Heart right ventricle (tissue), 16 donors: ENCODE measurements at places on chromosomes 1 and 21. TPM values are rescaled to one million over a fixed set of nuclear protein-coding genes. Genes with fewer than 3 reads are reported as not detected.

- no peaks in the 10 kb centered on the region for H3K27me3 ChIP-seq
- no peak for DNase-seq
- H3K4me1 ChIP-seq: no peaks in the 10 kb centered on the region
- H3K36me3 ChIP-seq: no peaks in the 10 kb centered on the region
- no peak overlapping the region for H3K27ac ChIP-seq
- H3K4me3 ChIP-seq: no peak overlapping the region
These were observed 484.3 kb downstream of the LMO4 start for GRCh38 chr1:87812871-87813577.

GRCh38 chr1:234208791-234209190 is 164.5 kb upstream of the COA6 start:
- H3K4me3 ChIP-seq: no peak overlapping the region
- H3K27me3 ChIP-seq: no peaks in the 10 kb centered on the region
- no peaks in the 10 kb centered on the region for H3K36me3 ChIP-seq
- H3K4me1 ChIP-seq: no peaks in the 10 kb centered on the region

- peak; percentile 78 for DNase-seq
- no peaks in the 10 kb centered on the region for H3K36me3 ChIP-seq
- peaks cover 44% of the 10 kb centered on the region for H3K4me1 ChIP-seq
- no peak overlapping the region for H3K27ac ChIP-seq
- H3K27me3 ChIP-seq: no peaks in the 10 kb centered on the region
These were observed 176.9 kb upstream of the LMO4 start for GRCh38 chr1:87151500-87152421.

DNA sequence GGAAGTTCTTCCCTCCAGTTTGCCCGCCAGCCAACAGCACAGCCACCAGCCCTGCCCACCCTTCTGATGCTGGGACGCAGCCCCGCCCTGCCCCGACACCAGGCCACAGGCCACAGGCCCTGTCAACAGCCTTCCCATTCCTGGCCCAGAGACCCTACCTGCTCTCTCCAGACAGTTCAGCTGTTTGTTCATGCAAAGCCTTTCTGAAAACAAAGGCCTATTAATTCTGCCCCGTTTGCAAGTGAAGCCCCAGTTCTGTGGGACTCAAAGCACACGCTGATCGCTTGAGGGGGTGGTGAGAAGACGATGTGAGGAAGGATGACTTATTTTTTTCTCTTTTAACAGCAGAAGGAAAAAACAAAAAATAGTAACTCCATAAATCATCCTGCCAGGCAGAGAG is 55.4 kb upstream of the KIF26B start:
- no peak overlapping the region for H3K4me3 ChIP-seq
- no peak overlapping the region for H3K27ac ChIP-seq
- H3K4me1 ChIP-seq: no peaks in the 10 kb centered on the region
- no peak for DNase-seq

DNA sequence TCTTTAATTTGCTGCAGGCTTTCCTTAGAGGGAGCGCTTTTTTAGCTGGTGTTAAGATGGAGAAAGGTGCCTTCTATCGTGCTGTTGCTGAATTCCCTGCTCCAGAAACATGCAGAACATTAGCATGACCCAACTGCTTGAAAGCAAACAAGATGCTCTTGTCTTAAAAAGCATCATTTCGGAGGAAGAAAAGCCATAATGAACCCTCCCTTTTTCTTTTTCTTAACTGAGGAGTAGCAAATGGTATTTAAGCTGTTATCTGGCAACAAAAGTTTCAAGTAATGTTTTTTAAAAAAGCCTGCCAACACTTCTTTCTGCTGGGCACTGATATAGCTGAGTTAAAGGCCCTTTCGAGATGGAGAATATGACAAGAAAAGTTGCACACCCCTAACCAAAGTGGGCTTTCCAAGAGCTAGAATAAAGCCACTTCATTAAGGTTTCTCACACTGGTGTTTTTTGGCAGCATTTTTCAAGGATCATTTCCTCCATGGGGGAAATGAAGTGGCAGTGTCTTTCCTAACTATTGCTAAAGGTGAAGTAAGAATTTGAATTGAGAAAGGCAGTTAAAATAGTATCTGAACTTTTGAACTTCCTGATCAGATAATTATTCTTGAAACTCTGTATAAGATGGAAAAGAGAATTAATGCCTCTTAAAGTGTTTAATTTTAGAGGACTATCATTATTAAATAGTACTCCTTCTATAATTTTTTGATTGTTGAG is 38.8 kb downstream of the ST6GALNAC5 start:
- no peak for DNase-seq
- H3K27ac ChIP-seq: no peak overlapping the region
- H3K36me3 ChIP-seq: no peaks in the 10 kb centered on the region
- H3K4me1 ChIP-seq: no peaks in the 10 kb centered on the region

Gene OR2AK2
- total RNA-seq: not detected

GRCh38 chr1:210586771-210587170 is 258.1 kb downstream of the HHAT start:
- H3K36me3 ChIP-seq: no peaks in the 10 kb centered on the region
- H3K27ac ChIP-seq: no peak overlapping the region
- no peak for DNase-seq
- H3K4me3 ChIP-seq: no peak overlapping the region
- H3K4me1 ChIP-seq: no peaks in the 10 kb centered on the region
- H3K27me3 ChIP-seq: no peaks in the 10 kb centered on the region

GRCh38 chr1:155085504-155086127 is 7.0 kb downstream of the EFNA3 start:
- peak overlapping the region; percentile 78 for H3K4me3 ChIP-seq
- peak; percentile 49 for DNase-seq
- peaks cover 51% of the 10 kb centered on the region for H3K4me1 ChIP-seq
- H3K27ac ChIP-seq: peak overlapping the region; percentile 82
- no peaks in the 10 kb centered on the region for H3K36me3 ChIP-seq

GRCh38 chr1:76336931-76337371 is 262.4 kb downstream of the ST6GALNAC3 start:
- H3K27me3 ChIP-seq: no peaks in the 10 kb centered on the region
- H3K4me3 ChIP-seq: no peak overlapping the region
- no peak overlapping the region for H3K27ac ChIP-seq
- H3K4me1 ChIP-seq: peaks cover 15% of the 10 kb centered on the region
- peak; percentile 56 for DNase-seq
- H3K36me3 ChIP-seq: no peaks in the 10 kb centered on the region

Gene GPA33
- 0.83 TPM for total RNA-seq

Gene SHC1
- total RNA-seq: 53.9 TPM

Gene DARS2
- 12.9 TPM for total RNA-seq

- H3K36me3 ChIP-seq: no peaks in the 10 kb centered on the region
- H3K4me3 ChIP-seq: no peak overlapping the region
- H3K27me3 ChIP-seq: no peaks in the 10 kb centered on the region
- peaks cover 4% of the 10 kb centered on the region for H3K4me1 ChIP-seq
- H3K27ac ChIP-seq: no peak overlapping the region
These were observed 10.1 kb upstream of the C1orf174 start for GRCh38 chr1:3910049-3910731.

Gene SERPINC1
- 0.44 TPM for total RNA-seq

Gene RBP7
- total RNA-seq: 21.5 TPM

DNA sequence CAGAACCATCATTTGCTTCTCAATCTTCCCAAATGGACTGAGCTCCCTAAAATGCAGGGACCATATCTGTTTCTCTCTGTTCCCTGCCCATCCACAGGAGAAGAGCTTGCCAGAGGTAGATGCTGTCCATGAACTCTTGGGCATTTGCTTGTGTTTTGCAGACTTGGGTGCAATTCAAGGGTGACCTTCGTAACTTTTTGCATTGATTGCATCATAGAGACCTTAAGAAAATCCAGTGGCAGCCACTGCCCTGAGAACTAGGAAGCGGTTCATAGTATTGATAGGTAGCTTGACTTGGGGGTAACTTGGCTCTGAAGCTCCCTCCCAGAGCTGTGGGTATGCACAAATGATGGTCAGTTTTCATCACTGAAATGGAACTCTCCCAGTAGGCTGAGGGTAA is 34.3 kb upstream of the EDEM3 start:
- H3K4me1 ChIP-seq: peaks cover 14% of the 10 kb centered on the region
- no peaks in the 10 kb centered on the region for H3K36me3 ChIP-seq
- no peak for DNase-seq
- no peaks in the 10 kb centered on the region for H3K27me3 ChIP-seq
- H3K27ac ChIP-seq: no peak overlapping the region

GRCh38 chr1:180311011-180311730 is 81.1 kb downstream of the LHX4 start:
- H3K27me3 ChIP-seq: no peaks in the 10 kb centered on the region
- no peak for DNase-seq
- H3K27ac ChIP-seq: no peak overlapping the region
- no peaks in the 10 kb centered on the region for H3K36me3 ChIP-seq
- H3K4me1 ChIP-seq: no peaks in the 10 kb centered on the region

DNA sequence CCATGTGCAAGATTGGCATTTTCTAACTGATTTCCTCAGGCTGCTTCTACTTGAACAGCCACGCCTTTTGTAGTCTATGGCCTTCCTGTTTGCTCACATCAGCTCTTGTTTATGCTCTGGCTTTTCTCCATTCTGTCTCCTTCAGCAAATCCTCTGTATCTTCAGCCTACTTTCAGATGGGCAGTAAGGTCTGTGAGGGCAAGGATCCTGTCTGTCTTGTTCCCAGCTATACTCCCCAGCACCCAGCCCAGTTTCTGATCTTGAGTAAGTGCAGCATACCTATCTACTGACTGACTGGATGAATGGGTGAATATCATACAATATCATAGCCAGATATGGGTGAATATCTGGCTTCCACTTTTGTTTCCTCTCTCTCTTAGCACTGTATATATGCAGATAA is 438.1 kb downstream of the LMO4 start:
- H3K4me1 ChIP-seq: no peaks in the 10 kb centered on the region
- H3K27ac ChIP-seq: no peak overlapping the region
- no peaks in the 10 kb centered on the region for H3K36me3 ChIP-seq

- H3K4me1 ChIP-seq: no peaks in the 10 kb centered on the region
- no peak overlapping the region for H3K4me3 ChIP-seq
- DNase-seq: no peak
- H3K36me3 ChIP-seq: no peaks in the 10 kb centered on the region
- no peak overlapping the region for H3K27ac ChIP-seq
These were observed 180.7 kb downstream of the ZNF326 start for GRCh38 chr1:90175490-90176167.

DNA sequence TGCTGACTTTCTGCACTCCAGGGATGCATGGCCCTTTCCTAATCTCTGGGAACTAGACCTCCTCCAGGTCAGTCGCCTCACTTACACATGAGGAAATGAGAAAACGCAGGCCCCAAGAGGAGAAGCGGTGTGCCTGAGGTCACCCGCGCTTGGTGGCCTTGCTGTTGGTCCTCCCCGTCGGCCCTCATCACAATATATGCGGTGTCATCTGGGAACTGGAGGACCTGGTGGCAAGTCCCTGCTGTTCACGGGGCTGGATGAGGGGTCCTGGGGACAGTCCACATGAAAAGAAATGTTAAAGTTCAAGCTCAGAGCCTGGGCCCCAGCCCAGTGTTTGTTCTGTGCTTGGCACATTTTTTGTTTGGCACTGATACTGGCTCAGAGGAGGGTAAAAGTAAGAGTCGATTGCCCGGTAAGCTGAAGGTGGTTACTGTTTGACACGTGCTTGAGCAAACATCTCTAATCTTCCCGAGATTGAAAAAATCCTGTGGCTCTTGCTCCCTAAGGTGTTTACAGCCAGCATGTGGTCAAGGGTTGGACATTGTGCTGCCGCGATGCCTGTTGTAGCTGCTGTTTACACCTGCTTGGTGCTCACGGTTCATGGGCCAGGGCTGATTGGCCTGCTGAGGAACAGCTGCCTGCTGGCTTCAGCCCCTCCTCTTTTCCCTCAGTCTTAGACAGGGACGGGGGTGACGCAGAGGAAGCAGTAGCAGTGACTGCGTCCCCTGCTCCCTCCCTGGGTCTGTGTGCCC is 5.2 kb downstream of the COQ8A start:
- H3K4me3 ChIP-seq: no peak overlapping the region
- peaks cover 32% of the 10 kb centered on the region for H3K4me1 ChIP-seq
- DNase-seq: no peak
- H3K36me3 ChIP-seq: no peaks in the 10 kb centered on the region
- peak overlapping the region; percentile 77 for H3K27ac ChIP-seq

Gene CFH
- total RNA-seq: 24.9 TPM

- no peak for DNase-seq
- no peak overlapping the region for H3K4me3 ChIP-seq
- H3K4me1 ChIP-seq: no peaks in the 10 kb centered on the region
- no peak overlapping the region for H3K27ac ChIP-seq
These were observed 661.0 kb upstream of the PTBP2 start for GRCh38 chr1:96060621-96061020.

- peaks cover 41% of the 10 kb centered on the region for H3K4me1 ChIP-seq
- no peak overlapping the region for H3K27ac ChIP-seq
- H3K27me3 ChIP-seq: no peaks in the 10 kb centered on the region
- H3K4me3 ChIP-seq: no peak overlapping the region
- DNase-seq: peak; percentile 63
These were observed 3.1 kb downstream of the C1orf216 start for GRCh38 chr1:35715568-35716002.

Gene CELA2B
- total RNA-seq: not detected

- H3K27ac ChIP-seq: no peak overlapping the region
- no peaks in the 10 kb centered on the region for H3K27me3 ChIP-seq
- no peak overlapping the region for H3K4me3 ChIP-seq
- peaks cover 3% of the 10 kb centered on the region for H3K4me1 ChIP-seq
- DNase-seq: no peak
These were observed 62.0 kb downstream of the SH3BGR start for GRCh38 chr21:39513735-39514134.

Gene DDX20
- total RNA-seq: 10.0 TPM

DNA sequence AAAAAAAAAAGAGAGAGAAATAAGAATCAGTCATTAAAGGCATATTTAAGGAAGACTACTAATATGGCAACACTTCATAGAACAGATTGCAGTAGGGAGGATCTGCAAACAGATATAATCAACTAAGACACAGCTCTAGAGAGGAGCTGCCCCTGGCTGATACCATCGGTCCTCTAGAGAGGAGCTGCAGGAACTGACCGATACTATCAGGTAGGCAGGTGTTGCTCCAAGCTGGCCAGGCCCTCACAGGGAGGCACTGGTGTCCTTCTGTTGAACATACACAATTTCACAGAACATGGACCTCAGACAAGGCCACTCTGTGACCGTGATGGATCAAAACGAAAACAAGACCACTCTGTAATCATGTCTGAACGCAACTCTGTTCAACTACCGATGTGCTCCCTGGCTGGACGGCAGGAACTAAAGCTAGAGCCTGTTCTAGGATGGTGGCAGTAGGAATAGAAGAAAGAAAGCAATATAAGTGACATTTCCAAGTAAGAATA is 15.5 kb downstream of the SMYD3 start:
- no peaks in the 10 kb centered on the region for H3K36me3 ChIP-seq
- peaks cover 9% of the 10 kb centered on the region for H3K4me1 ChIP-seq
- no peak for DNase-seq
- no peaks in the 10 kb centered on the region for H3K27me3 ChIP-seq
- H3K27ac ChIP-seq: no peak overlapping the region

DNA sequence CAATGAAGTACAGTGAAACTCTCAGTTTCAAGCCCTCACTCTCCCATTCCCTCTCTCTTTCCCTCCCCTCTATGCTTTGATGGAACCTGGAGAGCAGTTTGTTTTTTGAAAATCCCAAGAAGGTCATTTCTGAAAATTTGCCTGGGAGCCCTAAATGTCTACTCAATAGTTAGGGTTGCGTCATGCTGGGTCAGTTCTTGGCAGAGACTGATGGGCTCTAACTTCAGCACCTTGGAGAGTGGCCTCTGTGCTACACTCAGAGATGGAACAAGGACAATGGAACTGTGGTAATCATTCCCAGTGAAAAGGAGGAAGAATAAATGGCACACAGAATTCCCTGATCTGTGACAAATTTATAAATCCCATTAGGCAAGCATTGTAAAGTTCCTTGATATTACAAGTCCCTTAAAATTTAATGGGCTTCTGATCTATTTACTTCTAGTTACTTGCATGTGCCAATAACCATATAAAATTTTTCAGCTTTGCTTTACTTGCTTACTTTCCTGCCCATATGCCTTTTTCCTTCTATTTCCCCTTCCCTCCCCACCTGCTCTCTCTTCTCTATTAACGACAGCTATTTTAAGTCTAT is 182.9 kb upstream of the KCND3 start:
- H3K4me1 ChIP-seq: no peaks in the 10 kb centered on the region
- H3K36me3 ChIP-seq: no peaks in the 10 kb centered on the region
- H3K27me3 ChIP-seq: no peaks in the 10 kb centered on the region
- DNase-seq: no peak
- H3K4me3 ChIP-seq: no peak overlapping the region
